Mucosa of descending colon (tissue), 3 donors: ENCODE measurements at places on chromosomes 7 and 10. TPM values are rescaled to one million over a fixed set of nuclear protein-coding genes. Genes with fewer than 3 reads are reported as not detected.

The DNAJB9 gene
- total RNA-seq, result 19.2 TPM

The RNLS gene
- 12.1 TPM for total RNA-seq

- no peak for DNase-seq
Observed at GRCh38 chr7:95476904-95477594, 8.7 kb upstream of the ASB4 start.

DNA sequence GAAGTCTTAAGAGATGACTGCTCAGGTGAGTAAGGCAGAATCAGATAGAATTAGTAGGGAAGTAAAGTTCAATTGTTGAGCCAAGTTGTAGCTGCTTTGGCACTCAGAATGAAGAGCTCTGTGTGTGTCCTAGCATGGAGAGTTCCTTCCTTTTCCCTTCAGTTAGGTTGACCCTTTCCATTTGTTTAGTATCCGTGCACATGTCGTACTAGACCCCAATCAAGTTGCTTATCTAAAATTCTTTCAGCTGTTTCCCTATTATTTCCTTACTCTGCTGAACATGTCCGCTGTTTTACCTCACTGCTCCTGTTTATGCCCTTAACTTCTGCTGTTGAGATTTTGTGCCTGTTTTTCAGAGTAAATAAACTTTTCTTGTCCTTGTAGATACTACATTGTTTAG, 13.3 kb downstream of the ZNF655 start:
- no peak for DNase-seq

DNA sequence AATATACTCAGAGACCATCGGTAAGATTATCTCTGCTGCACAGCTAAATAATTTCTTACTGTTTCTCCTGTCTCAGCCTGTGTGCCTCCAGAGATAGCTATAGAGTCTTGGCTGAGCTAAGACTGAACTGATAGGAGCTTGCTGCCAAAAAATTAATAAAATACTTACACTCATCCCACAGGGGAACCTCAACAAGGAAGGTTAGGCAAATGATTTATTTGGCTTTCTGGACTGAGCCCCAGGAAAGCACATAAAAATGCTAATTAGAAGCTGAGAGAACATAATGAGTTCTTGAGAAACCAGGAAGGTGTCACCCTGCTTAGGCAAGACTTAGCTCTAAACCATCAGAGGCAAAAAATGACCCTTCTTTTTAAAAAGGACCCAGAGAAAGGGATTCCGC, 534.5 kb downstream of the TNS3 start:
- no peak for DNase-seq

- no peak for DNase-seq
Observed at GRCh38 chr7:158050978-158051651, 536.5 kb downstream of the PTPRN2 start.
